ENCODE measurements at places on chromosomes 4 and X.
A peak's percentile ranks its signal among the peaks of the same experiment; 100 is the strongest.

GRCh38 chr4:17324386-17324830 is 187.5 kb downstream of the QDPR start:
- DNase-seq, result peak; percentile 40

DNA sequence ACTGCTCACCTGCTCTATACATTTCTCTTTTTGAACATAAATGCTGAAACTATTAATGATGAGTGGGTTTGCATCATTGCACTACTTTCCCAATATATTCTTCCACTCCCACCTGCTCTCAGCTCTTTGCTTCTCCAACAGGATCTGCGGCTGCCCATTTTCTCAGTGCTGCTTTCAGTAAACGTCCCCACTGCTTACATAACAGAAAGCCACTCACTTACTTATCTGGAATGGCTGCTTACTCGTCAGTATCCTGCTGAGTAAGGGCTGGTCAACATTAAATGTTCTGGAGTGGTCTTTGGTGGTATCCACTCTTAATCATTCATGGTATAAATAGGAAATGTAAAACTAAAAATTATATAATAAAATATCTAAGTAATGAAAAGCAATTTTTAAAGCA is 112.8 kb upstream of the HPF1 start:
- no peak for DNase-seq

- peak; percentile 2 for DNase-seq
Observed at GRCh38 chrX:114619874-114620273, 36.0 kb downstream of the HTR2C start.

DNA sequence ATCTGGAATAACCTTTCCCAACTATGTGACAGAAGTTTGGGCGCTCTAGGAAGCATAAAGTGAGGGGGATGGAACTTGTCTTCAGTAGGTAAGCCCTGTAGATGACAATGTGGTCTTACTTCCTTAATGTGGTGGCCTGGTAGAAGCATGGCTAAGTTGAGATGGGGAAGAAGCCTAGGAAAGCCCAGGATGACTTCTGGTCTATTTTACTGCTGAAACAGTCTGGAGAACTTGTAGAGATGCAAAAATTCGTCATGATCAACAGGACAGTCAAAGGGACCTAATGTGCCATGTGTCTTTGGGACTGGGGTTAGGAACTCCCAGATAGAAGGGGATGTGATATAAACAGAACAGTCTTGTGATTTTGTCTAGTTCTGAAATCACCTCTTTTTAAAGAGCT is 40.8 kb downstream of the CCNG2 start:
- DNase-seq, result no peak

DNA sequence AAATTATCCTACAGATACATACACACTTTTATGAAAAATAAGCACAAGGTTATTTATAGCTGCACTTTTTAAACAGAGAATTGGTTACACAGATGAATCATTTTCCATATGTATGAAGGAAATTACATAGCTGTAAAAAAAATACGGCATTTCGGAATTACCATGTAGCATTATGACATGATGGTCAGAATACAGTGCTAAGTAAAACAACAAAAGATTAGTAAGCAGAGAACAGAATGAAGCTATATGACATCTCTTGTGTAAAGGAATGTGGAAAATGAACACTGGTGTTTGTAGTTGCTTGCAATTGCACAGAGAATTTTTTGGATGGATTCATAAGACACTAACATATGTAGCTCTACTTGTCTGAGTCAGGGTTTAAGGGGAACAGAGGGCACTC is 1222.0 kb upstream of the PRKX start:
- DNase-seq, result no peak

- DNase-seq, result no peak
Observed at GRCh38 chrX:26762253-26762652, 546.3 kb downstream of the MAGEB5 start.

GRCh38 chr4:118969359-118969758 is 80.7 kb downstream of the SYNPO2 start:
- DNase-seq, result no peak

GRCh38 chr4:114562176-114562904 is 36.3 kb upstream of the UGT8 start:
- DNase-seq, result no peak

DNA sequence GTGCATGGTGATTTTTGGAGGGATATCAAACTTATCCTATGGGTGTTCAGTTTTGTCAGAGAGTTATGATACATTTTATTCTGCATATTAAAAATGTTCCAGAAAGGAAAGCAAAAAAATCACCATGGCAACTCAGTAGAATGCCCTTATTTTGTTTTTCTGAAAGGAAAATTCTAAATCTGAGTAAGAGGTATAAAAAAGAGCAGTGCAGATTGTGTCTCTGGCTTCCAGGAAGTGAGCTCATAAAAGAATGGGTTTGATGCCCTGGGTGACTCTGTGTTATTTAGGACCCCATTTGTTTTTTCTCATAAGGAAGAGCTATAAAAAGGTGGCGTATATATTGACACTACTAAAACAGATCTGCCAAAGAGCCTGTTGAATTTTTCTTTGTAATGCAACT is 128.8 kb downstream of the UCHL1 start:
- DNase-seq, result no peak

- no peak for DNase-seq
Observed at GRCh38 chrX:85140964-85141363, 102.6 kb downstream of the SATL1 start.

GRCh38 chr4:108068442-108068841 is 78.8 kb downstream of the HADH start:
- no peak for DNase-seq

GRCh38 chrX:49627086-49627777 is 28.4 kb downstream of the GAGE1 start:
- no peak for DNase-seq

DNA sequence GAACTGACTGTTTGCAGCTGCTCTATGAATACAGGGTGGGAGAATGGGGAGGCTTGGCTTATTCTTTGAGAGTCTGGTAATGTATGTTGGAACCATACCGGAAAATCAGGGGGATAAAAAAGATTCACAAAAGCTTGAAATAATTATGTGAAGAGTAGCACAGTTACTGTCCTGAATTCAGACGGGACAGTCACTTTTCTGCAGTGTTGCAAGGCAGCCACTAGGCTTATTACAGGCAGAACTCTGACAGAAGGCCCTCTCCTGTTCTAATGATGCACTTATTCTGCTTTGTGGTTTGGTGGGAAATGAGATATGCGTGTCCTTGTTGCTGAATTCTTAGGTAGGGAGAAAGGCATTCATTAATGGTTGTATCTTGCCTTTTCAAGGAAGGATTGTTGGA is 37.2 kb downstream of the GUCY1B1 start:
- peak; percentile 37 for DNase-seq

DNA sequence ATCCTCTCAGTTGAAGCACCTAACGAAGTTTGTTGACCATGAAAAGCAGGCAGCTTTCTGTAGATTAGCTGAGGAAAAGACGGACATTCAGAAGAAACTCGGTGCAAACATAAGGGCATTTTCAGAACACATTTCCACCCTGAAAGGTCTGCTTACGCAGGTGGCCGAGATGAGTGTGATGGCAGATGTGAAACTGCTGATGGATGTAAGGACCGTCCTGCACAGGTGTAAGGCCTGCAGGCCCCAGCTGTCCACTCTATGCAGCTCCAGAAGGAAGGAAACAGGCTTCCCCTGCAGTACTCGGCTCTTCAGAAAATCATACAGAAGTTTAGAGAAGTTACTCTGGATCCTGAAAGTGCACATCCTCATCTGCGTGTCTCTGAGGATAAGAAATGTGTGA is 20.8 kb upstream of the TRIM60 start:
- DNase-seq, result no peak

DNA sequence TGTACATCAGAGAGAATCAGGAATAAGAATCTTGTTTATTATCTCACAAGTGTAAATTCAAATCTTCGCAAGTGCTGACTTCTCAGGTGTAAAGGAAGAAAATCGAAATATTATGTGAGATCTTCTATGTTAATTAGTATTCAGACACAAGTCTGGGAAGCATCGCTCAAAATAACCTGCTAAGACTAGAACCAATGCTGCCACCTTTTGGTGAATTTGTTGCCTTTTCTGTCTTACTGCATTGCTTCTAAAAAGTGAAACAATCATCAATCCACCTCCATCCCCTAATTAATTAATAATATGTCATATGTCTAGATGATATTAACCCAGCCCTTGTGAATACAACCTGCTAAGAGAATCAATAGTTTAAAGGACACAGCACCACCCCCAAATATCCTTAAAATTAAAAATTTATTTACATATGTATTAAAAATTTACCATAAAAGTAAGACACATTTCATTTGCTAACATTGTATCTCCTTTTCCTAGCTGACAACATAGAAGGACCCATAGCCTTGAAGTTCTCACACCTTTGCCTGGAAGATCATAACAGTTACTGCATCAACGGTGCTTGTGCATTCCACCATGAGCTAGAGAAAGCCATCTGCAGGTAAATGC is 3.5 kb downstream of the EPGN start:
- peak; percentile 3 for DNase-seq

DNA sequence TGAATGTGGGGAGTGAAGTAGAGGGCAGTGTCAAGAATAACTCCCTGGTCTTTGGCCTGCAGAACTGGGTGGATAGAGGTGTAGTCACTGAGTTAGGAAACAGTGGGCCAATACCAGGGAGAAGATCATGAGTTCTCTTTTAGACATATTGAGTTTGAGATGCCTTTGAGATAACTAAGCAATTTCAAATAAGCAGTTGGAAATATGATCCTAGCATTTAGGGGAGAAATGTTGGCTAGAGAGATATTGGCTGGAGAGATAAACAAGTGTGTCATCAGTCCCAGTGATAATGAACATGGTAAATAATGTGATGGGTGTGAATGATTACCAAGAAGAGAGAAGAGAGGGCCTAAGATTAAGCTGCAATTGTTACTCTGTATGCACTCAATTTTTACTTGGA is 95.3 kb upstream of the HPRT1 start:
- DNase-seq, result no peak

DNA sequence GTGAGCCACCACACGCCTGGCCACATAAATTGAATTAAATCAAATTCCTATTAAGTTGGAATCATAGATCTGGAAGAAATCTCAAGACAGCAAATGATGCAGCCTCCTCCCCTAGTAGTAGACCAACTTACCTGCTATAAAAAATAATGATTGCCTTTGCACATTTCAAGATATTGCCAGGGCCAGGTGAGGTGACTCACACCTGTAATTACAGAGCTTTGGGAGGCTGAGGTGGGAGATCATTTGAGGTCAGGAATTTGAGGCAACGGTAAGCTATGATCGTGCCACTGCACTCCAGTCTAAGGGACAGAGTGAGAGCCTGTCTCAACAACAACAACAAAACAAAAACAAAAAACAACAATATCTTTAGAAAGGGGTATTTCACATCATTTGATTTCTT is 17.0 kb upstream of the WWC2 start:
- no peak for DNase-seq

DNA sequence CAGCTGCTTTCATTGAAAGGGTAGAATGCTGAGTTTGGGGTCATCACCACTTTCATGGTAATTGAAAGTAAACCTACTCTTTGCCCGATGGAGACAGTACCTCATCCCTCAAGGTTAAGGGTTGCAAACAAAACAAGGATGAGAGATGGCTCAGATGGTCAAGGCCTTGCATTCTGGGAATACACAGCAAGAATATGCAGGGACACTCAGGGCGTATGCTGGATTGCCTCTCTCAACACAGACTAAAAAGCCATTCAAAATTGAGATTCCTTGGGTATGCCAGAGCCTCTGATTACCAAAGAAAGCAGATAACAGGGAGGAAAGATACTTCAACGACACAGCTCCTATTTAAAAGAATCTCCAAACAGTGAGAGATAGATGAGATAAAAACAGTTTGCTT is 310.4 kb downstream of the ARAP2 start:
- DNase-seq, result no peak

DNA sequence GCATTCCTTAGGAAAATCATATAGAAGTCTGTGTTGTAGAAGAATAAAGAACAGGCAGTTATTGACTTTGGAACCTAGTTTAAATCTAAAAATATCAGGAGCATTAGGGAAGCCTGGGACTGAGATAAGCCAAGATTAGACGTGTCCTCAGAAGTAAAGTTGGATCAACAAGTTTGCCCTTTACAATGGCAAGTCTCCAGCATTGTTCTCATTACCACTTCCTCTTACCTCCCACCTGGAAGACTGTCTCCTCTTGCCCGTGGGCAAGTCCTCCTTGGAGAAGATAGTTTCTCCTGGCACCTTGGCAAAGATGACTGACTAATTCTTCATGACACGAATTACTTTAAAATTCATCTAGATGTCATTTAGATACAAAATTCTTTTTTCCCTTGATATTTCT is 37.8 kb downstream of the CNKSR2 start:
- no peak for DNase-seq

GRCh38 chr4:148420397-148420796 is 21.8 kb downstream of the NR3C2 start:
- no peak for DNase-seq

DNA sequence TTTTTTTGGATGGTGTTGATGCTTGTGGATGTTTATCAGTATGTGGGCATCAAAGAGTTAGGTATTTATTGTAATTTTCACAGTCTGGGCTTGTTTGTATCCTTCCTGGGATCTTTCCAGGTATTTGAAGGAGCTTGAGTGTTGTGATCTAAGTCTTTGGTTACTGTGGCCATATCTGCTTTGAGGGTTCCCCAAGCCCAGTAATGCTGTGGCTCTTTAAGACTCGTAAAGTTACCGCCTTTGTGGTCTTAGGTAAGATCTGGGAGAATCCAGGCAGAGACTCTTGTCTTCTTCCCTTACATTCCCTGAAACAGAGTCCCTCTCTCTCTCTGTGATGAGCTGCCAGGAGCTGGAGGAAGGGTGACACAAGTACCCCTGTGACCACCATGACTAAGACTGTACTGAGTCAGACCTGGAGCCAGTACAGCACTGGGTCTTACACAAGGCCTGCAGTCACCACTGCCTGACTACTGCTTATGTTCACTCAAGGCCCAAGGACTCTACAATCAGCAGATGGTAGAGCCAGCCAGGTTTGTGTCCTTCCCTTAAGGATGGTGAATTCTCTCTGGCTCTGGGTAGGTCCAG is 62.2 kb downstream of the FMR1NB start:
- DNase-seq, result no peak

- peak; percentile 76 for DNase-seq
Observed at GRCh38 chr4:153137159-153137558, 67.1 kb upstream of the TRIM2 start.

GRCh38 chrX:138742217-138742616 is 30.7 kb upstream of the FGF13 start:
- no peak for DNase-seq

- DNase-seq, result no peak
Observed at GRCh38 chrX:47596256-47596655, 14.0 kb downstream of the TIMP1 start.

DNA sequence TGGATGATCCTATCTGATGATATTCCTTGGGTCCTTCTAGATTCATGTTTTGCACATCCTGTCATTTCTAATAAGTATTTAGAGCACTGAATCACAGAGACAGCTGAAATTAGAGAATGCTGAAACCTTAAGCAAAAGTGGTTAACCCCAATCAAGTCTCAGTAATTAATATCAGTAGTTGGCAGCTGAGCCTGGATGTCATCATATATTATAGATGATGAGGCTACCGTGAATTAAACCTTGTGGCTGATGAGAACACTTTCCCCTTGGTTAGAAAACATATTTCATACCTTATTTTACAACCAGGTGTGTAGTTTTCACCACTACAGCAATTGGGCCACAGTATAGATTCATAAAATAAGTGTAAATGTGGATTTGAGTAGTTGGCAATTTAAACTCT is 499.0 kb downstream of the PDGFC start:
- DNase-seq, result no peak

All from hepatic stellate cell (primary cell).